ENCODE measurements at places on chromosomes 12 and 14.

DNA sequence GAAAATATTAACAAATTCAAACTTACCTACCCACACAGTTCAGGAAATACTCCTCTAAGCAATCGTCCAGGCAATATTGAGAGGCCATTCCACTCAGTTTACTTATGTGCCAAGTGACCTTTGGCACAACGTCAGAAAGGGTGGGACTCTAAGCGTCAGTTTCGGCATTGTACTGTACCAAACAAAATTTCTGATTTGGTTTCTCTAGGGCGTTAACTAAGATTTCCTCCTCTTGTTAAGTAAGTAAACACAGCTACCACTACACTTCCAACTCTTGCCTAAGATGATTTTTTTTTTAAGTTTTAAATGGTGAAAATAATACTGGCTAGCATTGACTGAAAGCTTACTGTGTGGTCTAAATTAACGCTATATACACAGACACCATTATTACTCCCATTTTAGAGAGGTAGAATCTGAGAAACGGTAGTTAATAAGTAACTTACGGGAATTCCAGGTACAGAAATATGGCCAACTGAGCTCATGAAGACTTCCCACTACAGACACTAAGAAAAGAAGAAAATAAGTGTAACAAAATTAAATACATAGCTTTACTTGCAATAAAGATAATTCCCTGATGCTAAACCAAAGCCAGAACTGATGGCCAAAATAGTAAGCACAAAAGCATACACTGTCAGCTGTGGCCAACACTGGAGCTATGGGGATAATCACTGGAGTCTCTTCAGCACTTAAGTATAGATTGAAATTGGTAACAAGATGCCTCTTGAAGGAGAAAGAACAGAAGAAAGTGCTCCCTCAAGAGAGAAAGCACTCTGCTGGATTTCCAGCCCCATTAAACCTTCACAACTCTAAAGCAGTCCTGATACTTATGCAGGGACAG lies 76.1 kb downstream of the EPS8 start:
- no peak for DNase-seq

DNA sequence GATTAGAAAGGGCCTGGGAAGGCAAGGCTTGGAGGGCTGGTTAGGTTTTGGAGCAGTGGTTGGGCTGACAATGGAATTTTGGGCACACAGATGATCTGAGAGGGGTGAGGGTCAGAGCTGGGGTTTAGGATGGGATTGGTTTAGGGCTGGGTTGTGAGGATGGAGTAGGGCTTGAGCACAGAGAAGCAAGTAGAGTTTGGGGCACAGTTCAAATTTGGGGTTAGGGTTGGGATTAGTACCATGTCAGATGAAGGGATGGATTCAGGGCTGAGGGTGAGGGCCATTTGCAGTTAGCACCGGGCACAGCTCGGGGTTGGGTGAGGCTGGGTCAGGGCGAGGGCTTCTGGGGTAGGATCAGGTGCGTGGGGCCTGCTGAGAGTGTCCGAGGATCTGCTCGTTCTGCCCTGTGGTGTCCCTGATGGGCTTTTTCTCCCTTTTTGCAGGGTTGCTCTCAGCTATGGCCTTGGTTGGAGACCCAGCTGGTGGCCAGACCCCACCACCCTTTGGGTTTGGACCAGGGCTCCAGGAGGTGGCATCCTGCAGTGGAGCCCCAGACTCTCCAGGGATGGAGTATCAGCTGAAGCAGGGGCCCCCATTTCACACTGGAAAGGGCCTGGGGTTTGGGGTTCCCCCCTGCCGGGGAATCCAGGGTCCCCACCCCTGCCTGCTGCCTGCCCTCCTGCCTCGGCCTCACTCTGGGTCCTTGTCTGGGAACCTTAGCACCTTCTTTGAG lies 45.6 kb downstream of the KRT80 start:
- DNase-seq = no peak

GRCh38 chr14:71716041-71716772 lies 216.0 kb upstream of the RGS6 start:
- no peak for DNase-seq

DNA sequence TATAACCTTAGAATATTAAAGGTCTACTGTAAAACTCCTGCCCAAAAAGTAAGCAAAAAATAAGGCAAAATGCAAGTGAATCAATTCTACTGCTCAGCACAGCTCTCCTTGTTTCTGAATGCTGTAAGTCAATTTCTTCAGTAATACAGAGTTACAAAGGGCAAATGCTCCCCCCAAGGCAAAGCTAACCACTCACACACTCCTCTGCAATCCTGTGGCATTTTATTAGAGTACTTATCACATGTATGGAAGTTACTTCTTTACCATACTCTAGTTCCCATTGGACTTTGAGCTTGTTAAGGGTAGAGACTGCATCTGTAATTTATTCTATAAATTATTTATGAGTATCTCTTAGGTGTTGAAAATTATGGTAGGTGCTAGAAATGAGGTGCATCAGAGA lies 27.2 kb downstream of the SEL1L start:
- DNase-seq = no peak

- no peak for DNase-seq
Measured at GRCh38 chr14:72254937-72255472, 322.8 kb downstream of the RGS6 start.

DNA sequence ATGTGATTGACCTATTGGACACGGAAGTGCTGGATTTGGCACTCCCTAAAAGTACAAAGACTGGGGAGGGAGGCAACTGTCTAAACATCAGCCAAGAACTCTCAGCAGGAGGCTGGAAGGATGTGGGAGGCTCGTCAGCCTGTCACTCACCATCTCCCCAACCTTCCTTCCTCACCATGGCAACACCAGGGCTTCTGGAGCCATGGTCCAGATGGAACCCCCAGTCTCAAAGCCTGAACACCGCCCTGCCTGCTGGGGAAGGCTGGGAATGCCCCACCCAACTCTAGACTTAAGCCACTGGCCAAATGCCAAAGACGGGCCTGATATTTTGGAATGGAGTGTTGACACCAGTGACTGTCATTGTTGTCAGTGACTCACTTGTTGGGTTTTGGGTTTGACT lies 55.3 kb downstream of the GALNT16 start:
- DNase-seq = no peak

GRCh38 chr12:127980585-127980984 lies 286.4 kb upstream of the TMEM132C start:
- DNase-seq = no peak

GRCh38 chr12:543114-543451 lies 83.3 kb downstream of the B4GALNT3 start:
- no peak for DNase-seq

DNA sequence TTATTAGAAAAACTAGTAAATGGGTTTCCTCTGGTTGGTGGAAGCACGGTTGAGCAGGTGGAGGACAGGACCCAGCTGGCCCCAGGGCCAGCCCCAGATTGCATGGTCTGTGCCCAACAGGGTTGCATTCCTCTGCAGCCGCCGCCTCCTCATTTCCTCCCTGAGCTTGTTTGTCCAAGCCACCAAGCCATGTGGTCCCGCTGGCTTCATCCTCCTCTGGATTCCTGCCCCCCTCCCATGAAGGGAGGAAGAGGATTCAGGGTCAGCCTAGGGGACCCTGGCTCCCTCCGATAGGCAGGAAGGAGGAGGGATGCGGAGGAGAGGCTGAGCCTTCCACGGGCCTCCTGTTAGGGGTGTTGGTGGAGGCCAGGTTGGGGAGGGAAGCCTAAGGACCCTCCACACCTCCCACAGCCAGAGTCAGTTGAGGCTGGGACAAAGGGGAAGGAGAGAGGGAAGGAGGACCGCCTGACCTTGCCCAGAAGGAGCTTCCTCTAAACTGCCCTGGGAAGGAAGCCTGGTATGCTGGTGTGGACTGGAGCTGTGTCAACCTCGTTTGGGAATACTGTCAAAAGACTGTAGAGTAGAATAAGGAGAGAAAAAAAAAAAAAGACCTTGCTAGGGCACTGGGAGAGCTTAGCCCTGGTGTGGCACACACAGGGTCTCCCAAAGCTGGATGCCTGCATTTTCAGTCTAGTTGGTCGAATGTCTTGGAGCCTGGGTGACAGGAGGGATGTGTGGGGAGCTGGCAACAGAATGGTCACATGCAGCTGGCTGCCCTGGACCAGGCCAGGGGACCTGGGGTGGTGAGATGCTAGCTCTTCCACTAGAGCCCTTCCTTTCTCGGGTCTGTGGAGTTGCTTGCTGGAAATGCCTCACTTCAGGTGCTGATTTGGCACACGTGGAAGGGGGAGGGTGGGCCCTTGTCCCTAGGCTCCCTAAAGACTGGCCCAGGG lies 42.4 kb downstream of the PLEKHG3 start:
- DNase-seq = no peak

- no peak for DNase-seq
Measured at GRCh38 chr14:58730792-58731464, 93.2 kb downstream of the DACT1 start.

DNA sequence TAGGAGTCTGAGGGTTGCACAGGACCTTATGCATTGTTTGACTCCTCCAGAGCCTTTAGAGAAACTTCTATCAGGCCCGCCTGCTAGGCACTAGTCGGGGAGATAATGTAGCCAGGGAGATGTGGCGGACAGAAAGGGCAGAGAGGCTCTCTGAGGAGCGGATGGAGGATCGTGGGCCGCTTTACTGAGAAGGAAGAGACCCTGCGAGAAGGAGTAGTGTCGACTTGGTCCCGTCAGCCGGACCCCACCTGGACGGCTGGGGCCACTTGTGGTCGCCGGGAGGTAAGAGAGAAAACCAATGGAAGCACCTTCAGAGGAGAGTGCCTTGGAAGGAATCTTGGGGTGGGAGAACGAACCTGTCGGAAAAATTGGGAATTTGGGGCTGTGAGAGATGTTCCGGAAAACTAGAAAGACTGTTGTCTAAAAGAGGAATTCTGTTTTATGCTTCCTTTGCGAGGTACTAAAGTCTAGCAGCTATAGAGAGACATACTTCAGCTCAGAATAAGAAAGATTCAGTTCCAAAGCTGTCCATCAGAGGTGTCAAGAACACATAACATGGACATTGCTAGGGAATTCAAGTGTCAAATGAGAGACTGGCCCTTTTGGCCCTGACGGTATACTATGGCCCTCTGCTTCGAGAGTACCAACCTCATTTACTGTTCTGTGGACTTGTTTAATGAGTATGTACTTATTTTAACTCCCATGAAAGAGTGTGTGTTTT lies 660 bp upstream of the MCRS1 start:
- DNase-seq = no peak

DNA sequence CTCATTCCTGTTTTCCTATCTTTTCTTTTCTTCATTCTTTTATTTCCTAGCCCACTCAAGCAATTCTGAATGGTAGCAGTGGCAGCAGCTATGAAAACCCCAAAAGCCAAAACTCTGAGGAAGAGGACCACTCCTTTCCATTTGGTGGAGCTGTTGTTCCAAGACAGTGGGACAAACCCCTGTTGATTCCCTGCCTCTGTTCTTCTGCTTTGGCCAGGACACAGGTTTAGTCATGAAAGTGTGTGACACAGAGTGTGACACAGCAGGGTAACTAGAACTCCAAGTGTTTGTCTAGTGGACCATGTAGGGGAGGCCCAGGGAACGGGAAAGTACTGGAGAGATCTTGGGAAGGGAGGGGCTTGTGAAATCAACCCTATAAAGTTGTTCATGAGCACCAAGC lies 71.1 kb downstream of the PTCSC3 start:
- no peak for DNase-seq

DNA sequence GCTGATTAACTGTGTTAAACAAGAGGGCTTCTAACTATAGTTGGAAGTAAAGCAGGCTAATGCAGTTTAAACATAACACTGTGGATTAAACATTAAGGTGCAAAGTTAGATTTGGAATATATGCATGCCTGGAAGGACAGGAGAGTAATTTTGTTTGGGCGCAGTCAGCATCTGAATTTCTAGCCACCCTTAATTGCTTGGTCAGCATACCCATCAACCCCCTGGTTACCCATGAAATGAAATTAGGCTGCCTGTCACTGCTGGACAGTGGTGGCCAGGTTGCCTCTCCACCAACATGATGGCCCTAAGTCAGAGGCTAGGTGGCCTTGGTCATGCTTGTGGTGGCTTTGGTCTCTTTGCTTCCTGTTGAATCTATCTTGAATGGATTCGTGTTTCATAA lies 30.0 kb upstream of the PTPRB start:
- DNase-seq = no peak

DNA sequence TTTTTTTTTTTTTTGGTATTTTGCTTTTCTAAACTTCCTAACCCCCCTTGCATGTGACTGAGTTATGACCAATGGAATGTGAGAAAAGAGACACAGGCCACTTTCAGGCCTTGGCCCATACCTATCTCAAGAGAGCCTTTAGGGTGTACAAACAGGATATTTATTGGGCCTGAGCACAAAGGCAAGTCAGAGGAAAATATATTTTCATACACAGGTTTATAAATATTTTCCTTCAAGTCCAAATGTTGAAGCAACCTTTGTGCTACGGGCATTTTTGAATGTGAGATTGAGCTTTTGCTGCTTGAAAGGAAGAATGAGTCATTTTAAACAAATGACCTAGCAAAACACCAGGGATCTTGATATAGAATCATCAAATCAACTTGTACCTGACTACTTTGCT lies 228.6 kb upstream of the E2F7 start:
- no peak for DNase-seq

- DNase-seq = no peak
Measured at GRCh38 chr12:15538881-15539280, 216.6 kb downstream of the PTPRO start.

All from T-helper 17 cell (primary cell).